ENCODE measurements at places on chromosomes 7 and 10.

DNA sequence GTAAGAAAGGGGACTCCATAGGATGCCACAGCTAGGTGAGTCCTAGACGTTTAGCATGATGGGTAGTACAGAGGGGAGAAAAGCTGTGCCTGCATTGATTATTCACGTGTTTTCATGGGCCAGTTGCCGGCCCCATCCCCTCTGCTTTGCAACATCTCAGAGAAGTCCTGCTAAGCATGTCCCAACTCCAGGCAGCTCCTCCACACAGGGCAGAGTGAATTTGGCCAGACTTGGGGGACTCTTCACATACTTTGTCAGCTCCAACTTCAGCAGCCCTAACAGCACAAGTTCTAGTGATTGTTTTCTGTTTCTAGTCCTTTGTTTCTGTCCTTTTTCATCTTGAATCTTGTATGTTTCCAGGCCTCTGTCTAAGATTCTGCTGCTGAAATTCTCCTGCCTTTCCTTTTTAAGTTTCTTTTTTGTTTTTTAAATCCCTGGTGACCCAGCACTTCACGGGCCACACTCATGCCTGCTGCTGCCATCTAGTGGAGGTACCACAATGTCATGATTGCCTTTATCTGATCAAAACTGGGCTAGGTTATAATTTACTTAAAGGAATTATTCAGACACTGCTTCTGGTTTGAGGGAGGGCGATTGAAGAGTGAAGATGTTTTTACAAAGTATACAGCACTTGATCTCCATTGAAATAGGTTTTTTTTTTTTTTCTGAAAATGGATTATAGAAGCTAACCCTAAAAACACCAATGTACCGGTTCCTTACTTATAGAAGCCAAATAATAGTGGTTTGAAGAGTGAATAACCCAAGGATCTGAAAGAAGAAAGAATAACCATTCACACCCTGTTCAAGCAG is 276.9 kb downstream of the CSTF2T start:
- peak; percentile 31 for DNase-seq

- DNase-seq, result no peak
These were observed 947 bp downstream of the ABHD11 start for GRCh38 chr7:73737491-73738219.

DNA sequence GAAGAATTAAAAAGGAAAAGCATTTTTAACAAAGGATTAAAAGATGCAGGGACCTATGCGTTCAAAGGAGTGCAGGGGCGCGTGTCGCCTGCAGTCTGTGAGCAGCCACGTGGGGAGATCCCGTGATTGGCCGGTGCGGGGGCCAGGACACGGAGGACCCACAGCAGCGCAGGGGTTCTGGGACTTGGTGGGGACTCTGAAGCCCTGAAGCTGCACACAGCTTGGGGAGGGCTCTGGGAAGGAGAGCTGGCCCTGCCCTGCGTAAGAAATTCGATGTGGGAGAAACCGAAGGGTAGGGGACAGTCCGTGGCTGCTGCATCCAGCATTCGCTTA is 268.1 kb downstream of the KLF6 start:
- no peak for DNase-seq

GRCh38 chr7:27661811-27662489 is 733 bp downstream of the HIBADH start:
- peak; percentile 52 for DNase-seq

GRCh38 chr7:1532456-1533254 is 2.2 kb downstream of the MAFK start:
- DNase-seq, result no peak

DNA sequence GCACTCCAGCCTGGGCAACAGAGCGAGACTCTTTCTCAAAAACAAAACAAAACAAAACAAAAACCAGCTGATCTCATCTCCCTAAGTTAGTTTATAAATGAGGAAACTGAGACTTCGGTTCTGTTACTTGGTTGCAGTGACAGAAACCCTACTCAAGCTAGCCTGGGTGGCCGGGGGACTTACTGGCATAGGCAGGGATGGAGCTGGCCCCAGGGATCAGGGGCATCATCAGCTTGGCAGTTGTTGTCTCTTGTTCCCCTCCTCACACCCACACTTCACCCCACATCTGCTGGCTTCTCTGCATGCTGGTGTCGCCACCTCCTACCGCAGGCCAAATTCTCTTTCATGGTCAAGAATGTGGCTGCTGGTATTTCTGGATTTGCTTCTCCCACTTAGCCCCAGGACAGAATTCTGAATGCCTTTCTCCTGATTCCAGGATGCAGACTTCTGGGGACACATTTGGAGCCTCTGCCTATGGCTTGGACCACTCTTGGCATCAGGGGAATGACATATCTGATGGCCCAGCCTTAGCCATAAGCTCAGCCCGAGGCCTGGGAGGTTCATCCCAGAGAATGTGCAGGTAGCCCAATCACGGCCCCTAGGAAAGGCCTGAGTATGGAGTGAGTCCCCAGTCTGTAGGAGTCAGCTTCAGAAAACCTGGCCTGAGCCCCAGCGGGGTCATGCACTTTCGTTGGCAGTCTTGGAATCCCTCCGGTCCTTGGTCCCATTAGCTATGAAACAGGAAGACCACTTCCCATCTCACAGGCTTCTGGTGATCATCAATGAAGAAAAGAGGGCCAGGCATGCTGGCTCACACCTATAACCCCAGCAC is 41.6 kb upstream of the CTBP2 start:
- DNase-seq, result no peak

- DNase-seq, result no peak
These were observed 58.8 kb downstream of the GRB10 start for GRCh38 chr7:50723888-50724287.

DNA sequence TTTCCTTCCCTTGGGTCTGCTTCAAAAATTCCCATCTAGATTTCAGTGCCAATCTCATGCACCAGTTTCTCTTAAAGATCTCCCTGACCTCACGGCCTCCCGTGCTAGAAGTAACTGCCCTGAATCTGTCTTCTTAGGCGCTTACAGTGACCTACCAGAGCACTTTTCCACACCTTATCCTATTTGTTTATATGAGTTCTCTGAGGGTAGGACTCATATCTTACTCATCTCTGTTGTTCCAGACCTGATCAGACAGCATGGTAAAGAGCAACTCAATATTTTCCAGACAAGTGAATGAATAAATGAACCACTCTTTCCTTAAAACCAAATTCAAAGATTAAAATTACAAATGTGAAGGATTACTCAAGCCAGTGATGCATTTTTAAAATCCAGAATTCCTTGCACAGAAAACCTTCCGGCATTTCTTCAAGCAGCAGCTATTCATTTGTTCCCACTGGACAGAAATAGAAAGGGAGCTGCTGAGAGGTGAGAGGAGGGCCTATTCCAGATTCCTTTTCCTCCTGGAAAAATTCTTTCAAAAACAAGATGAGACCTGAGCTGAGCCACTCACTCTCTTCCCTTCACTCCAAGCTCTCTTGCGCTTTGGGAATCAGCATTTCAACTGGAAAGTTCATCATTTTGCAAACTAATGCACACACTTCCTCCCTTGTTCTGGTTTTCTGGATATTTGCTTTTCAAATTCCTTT is 94.6 kb downstream of the ELMO1 start:
- DNase-seq, result no peak

- DNase-seq, result no peak
These were observed 7.5 kb downstream of the LAMB1 start for GRCh38 chr7:107995184-107996071.

DNA sequence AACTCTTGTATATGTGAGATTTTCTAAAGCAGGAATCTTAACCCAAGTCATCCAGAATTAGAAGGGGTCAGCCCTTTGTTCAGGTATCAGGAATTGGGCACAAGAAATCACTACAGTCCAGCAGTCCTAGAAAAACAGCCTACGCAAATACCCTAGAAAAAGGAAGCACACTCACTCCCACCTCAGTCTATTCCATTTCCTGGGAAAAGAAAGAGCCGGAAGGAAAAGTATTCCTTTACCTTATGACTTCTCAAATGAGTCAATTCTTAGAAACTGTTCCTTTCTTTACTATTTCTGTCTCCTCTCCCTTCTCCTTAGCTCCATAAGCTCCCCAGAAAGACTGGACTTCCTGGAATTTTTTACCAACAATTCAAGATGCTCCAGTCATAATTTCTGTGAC is 62.7 kb downstream of the DNAJC12 start:
- DNase-seq, result no peak

GRCh38 chr7:27581119-27581518 is 81.6 kb downstream of the HIBADH start:
- DNase-seq, result no peak

DNA sequence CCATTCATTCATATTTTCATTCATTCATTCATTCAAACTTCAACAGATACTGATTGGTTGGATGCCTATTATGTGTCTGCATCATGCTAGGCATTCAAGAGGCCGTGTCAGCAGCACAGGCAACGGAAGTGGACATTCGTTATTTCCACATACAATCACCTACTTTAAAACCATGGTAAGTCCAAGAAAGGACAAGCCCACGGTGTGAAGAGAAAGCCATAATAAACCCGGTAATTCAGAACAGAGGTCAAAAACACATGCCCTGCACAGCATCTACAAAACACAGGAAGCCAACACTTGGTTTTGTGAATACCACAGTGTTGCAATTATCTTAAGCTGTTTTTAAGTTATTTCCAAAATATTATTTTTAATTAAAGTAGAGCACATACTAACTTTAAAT is 126.7 kb downstream of the GLI3 start:
- DNase-seq, result no peak

GRCh38 chr10:79994556-79994955 is 45.7 kb upstream of the SFTPD start:
- DNase-seq, result no peak

GRCh38 chr7:45684910-45685618 is 110.9 kb downstream of the ADCY1 start:
- DNase-seq, result no peak

- DNase-seq, result no peak
These were observed 148.8 kb downstream of the NOC3L start for GRCh38 chr10:94213980-94214379.

All from globus pallidus (tissue), 1 donor.